ENCODE measurements at places on chromosomes 5 and 9. TPM values are rescaled to one million over a fixed set of nuclear protein-coding genes. Genes with fewer than 3 reads are reported as not detected.

- DNase-seq = no peak
These were observed 34.4 kb downstream of the KIF2A start for GRCh38 chr5:62340392-62340791.

DNA sequence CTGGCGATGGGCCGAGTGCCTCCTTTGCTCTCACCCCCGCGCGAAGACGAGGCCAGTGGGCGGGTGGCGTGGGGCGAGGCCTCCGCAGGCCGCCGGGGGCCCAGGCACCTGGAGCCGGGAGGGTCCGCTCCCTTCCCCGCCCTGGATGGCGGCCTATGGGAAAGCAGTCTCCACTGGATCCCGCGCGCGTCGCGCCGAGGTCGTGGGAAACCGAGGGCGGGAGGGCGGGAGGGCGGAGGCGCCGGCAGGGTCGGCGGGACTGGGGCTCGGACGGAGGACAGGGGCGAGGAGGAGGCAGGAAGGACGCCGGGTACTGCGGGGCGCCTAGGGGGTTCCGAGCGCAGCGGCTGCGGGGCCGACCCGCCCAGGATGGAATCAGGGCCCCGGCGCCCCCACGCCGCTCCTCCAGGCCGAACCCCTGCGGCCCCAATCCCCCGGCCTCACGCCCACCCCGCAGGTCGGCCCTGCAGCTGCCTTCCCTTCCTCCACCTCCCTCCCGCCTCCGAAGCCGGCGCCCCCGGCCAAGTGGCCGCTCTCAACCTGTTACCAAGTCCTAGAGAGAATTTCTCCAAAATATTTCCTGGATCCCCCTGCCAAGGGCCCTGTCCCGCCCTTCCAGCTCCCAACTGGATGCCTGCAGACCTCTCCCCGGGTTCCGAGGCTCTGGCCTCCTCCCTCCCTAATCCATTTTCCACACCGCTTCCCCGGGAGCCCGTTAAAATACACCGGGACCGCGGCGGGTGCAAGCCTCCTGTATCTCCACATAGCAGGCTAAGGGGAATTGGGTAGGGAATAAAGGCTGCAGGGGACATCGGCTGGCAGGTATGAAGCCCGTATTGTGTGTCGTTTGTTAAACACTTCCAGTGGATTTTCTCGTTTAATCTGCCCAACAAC, 146.3 kb downstream of the ERCC6L2 start:
- DNase-seq = peak; percentile 16

DNA sequence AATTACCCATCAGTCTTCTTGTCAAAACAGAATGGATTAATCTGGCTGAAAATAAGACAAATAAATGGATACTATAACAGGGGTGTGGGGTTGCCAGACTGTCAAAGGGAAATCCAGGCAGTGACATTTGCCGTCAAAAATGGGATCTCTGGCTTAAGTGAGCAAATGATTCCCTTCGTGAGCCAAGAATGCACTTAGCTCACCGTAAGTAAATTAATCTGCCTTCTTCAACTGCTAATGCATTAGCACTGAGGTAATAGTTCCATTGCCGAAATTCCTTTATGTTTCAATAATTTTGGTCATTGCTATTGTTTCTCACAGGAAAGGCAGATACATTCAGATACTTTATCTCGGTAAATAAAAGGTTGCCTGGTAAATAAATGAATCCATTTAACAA, 377.8 kb downstream of the KIAA0825 start:
- no peak for DNase-seq

DNA sequence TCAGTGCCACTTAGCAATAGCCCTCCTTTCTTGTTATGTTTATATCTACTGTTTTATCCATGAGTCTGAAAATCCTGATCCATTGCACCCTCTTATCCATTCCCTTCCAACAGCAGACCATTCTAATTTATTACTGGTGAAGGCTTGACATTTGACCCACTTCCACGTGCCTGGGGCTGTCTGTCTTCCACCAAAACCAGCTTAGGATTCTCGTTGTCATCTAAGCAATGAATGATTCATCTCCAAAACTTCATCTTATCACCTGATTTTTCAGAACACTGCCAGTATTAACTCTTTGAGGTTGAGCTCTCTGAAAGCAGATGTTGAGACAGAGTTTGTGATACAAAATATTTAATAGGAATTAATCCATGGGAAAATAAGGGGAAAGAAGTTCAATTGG, 277.8 kb upstream of the FBXL7 start:
- DNase-seq = no peak

GRCh38 chr5:148853868-148854267, 27.5 kb downstream of the ADRB2 start:
- DNase-seq = no peak

The FOXD4L3 gene
- not detected for total RNA-seq

- DNase-seq = no peak
These were observed 1.9 kb upstream of the PAEP start for GRCh38 chr9:135559606-135560005.

- no peak for DNase-seq
These were observed 36.5 kb upstream of the CTSV start for GRCh38 chr9:97075289-97075985.

DNA sequence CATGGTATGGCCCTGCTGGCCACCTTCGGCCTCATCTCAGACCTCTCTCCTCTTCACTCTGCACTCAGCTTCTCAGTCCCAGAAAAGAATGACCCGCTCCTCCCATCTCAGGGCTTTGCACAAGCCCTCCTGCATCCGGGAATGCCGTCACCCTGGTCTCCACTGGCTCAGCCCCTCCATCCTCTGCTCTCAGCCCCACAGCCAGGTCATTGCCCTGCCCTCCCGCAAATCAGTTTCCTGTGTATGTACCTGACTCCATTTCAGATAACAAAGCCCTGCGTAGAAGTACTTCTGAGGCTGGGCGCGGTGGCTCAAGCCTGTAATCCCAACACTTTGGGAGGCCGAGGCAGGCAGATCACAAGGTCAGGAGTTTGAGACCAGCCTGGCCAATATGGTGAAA, 28.9 kb upstream of the EEIG1 start:
- DNase-seq = no peak

DNA sequence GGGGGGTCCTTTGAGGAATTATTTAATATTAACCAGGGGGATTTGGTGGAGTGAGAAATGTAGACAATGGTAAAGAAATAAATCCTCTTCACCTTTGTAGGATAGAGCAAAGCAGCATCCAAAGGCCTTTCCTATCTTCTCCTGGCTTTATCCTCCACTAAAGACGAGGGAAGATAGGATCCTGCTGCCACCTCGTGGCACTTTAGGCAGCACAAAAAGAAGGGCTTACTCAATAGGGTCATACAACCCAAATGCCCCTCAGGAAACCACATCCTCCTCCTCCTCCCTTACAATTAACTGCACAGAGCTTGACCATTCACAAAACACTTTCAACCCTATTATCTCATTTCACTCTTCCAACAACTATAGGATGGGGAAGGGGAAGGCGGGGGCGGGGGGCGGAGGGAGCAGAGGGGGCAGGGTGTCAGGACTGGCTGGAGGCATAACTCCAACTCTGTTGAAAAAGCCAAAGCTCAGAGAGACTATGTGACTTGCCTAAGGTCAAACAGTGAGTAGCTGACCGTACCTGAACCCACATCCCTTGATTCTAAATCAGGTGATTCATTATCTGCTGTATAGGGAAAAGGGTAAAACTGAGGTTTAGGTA, 45.4 kb upstream of the MYOT start:
- peak; percentile 15 for DNase-seq

DNA sequence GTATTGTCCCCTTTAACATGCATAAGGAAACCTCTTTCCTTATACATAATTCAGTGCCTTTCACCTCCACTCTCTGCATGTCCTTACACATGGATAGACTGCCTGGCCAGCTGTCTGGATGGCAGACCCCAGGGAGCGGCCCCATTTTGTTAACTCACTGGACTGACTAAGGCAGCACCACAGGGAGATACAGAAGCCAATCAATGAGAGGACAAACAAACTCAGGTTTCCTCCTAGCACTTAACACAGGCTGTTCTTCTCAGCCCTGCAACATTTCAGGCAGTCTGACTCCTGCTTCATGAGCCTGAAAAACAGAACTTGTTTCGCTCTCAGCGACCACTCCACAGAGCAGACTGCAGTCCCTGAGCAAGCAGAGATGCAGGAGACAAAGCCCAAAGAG, 135.4 kb upstream of the RASEF start:
- DNase-seq = no peak

DNA sequence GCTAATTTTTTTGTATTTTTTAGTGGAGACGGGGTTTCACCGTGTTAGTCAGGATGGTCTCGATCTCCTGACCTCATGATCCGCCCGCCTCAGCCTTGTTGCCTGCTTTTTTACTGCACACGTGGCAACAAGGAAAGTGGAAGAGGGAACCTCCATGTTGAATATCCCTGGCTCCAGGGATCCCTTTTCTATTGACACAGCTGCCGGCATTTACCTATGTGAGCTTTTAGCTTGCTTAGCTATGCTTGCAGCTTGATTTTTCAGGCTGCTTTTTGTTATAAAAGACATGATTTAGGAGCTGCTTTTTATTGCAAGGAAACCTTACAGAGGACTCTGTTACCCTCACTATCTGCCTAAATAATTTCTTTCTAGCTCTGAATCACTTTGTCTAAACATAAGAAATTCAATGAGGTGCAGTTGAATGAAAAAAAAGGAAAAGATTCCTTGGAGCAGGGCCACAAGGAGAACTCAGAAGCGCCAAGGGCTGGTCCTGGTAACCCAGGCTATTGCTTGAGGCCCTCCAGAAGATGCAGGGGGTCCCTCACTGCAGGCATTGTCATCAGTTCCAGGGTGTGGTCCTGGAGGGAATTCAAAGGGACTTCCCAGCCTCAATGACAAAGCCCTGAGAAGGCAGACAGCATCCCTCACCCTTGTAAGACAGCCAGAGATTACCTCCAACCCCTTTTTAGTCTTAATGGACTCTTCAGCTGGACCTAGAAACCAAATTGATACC, 89.9 kb downstream of the SYK start:
- DNase-seq = no peak

GRCh38 chr9:112015736-112016135, 119.1 kb downstream of the UGCG start:
- DNase-seq = no peak

DNA sequence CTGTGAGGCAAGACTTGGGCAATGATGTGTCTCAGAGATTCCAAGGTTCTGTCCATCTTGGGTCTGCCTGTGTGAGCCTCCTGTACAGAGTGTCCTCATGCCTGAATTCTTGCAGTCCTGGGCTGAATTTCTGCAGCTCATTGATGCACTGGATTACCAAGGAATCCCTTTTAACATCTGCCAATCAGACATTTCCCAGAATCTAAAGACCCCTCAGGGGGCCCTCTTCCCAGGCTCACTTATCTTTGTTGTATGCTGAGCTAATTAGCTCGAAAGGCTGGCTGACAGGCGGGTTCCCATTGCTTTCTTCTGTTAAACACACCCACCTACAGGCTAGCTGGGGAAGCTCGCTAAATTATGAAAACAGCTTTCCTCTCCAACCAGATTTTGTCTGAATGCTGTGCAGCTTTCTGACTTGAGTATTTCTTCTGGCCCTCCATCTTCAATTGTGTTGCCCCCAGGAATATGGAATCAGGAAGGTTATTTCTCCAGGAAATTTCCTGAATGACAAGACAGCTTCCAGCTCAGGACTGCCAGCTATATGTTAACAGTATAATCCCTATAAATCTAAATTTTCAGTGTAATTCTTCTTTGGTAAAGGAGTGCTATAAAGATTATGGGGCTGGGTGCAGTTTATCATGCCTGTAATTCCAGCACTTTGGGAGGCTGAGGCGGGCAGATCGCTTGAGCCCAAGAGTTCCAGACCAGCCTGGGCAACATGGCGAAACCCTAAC, at the start of gene LIX1:
Gene LIX1, minus strand, starts transcription at position 91 of the 734 bp plus-strand sequence. Its CDS starts 35 bp downstream, at position 56.
- DNase-seq = peak; percentile 55

DNA sequence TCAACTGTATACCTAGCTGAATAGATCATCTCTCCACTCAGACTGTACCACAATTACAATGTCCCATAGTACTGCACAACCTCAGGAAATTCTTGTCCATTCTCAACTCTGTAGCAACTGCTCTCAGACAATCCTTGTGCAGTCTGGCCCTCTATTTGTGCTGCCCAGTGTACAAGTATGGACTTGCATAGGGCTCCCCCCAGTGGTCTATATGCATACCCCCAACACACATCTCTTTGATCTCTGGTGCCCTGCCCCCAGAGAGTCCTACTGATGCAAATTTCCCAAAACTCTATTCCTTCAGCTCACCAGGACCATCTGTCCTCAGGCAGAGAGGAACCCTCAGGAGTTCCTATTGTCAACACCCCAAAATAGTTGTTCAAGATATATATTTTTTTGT, 205.3 kb downstream of the SLCO4C1 start:
- peak; percentile 5 for DNase-seq

GRCh38 chr9:101443364-101443771, 7.8 kb upstream of the ALDOB start:
- DNase-seq = no peak

GRCh38 chr5:178426326-178427130, 163.7 kb downstream of the COL23A1 start:
- DNase-seq = no peak

DNA sequence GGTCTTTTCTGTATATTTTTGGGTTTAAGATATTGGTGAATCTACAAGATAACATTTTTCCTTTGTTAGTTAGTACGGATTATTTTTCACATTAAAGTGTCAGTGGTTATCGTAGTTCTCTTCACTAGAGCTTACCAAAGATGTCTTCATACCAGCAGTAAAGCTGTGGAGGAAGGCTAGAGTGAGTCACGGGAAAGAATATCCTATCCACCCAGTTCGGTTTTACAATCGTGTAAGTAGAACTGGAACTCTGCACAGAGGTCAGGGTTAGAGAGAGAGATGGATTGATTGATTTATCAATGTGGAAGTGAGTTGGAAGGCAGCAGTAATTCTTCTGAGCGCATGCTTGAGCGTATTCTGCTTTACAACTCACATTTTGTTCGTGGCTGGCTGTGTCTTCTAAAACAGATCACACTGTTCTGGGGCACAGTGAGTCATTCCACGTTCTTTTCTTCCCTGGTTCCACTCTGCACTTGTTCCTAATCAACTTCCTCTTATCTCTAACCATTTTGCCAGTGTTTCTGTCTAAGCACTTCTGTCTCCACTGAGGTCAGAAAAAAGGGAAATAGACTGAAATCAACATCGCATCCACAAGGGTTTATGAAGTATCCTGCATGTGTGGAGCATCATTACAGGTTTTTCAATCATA, 86.5 kb upstream of the ARRDC3 start:
- no peak for DNase-seq

The TRIM36 gene
- total RNA-seq = not detected

Measured in activated CD4-positive, alpha-beta T cell treated with anti-CD3 and anti-CD28 coated beads for 36 hours (primary cell).